ENCODE measurements at places on chromosomes 7 and 10.

- DNase-seq: no peak
Measured at GRCh38 chr7:99955247-99955646, 20.6 kb downstream of the AZGP1 start.

- DNase-seq: no peak
Measured at GRCh38 chr7:107025449-107026103, 18.9 kb upstream of the PRKAR2B start.

DNA sequence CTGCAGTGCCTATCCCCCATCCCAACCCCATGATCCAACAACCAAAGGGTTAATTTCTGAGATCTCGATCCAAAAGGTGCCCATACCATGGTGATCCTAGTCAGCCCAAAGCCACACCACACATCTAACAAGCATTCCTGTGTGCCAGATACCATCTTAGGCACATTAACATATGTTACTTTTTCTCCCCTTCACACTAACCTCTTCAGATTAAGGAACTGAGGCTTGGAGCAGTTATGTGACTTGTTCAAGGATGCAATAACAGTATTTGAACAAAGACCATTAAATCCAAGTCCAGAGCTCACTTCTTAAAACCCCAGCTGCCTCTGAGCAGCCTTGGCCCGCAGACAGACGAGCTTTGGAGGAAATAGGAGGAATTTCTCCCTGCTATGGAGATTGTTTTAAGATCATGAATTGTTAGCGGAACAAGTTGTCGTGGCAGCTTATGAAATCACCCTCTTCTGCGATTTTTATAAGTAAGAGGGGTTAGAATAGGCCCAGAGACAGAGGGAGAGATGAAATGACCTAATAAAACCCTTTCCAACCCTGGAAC, 327.2 kb downstream of the KCNMA1 start:
- DNase-seq: no peak

- no peak for DNase-seq
Measured at GRCh38 chr10:89078724-89079672, 88.4 kb downstream of the FAS start.

DNA sequence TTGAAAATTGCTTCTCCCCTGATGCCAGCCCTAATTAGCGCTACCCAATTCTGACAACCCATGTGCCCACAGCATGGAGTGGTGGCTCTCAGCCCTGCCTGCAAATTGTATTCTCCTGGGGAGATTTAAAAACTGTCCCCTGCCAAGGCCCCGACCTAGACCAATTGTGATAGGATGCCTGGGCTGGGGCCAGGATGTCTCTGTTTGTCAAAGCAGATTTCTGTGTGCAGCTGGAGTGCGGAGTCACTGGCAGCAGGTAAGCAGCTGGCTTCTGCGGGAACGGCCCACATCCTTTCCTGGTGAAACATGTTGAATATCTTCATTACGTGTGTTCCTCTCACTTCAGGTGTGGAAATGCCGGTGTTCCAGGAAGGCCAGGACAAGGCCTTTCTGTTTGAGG, 238.6 kb downstream of the WDR37 start:
- DNase-seq: no peak

DNA sequence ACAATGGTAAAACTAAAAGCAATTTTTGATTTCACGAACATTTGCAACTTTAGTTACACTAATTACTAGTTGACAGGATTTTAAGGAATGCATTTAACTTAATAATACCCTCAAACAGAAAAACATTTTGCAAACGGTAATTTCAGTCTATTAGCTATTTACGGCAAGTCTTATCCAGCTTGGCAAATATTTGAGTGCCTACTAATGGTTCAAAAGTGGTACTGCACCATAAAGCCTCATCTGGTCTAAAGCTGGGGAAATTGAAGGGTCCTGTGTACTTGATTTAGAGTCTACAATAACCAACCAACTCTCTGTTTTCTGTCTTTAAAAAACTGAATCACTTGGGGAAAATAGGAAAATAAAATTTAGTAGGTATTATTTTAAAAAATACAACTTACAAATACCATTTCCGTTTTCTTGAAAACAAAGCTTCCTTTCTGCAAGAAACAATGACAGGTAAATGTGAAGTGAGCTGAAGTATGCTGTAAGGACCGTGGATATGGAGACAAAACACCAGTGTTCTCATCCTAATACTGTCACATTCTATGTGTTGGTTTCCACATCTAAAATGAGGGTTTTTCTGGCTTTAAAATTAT, 142.3 kb downstream of the VPS50 start:
- DNase-seq: no peak

GRCh38 chr10:76736392-76736791, 901.2 kb downstream of the KCNMA1 start:
- no peak for DNase-seq

- DNase-seq: no peak
Measured at GRCh38 chr10:69086001-69086509, 1.8 kb upstream of the SRGN start.

GRCh38 chr7:160958-161725, 31.2 kb upstream of the FAM20C start:
- DNase-seq: no peak

DNA sequence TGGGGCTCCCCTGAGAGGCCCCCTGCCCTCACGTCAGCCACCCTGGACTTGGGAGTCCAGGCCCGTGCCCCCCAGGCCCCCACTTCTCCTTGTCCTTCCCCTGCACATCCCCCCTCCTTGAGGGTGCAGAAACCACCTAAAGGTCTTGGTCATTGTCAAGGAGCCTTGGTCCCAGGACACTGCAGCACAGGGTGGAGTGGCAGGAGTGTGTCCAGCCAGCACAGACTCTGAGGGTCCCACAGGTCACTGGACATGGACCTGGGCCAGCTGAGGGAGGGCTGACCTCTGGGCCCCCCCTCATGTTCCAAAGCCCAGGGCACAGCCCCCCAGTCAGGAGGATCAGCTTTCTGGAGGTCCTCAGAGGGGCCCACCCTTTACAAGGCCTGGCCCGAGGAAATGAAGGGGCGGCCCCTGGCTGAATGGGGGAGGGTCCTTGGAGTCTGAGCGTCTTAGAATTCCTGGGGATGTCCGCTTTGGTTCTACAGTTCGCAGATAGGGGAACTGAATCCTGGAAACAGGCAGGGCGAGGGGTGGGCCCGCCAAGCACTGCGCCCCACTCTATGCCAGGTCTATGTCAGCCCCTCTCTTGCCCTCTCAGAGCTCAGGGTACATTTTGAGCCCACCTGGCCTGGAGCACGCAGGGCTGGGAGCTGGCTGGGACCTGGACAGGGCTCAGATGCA, 54.0 kb downstream of the PWWP2B start:
- no peak for DNase-seq

- DNase-seq: no peak
Measured at GRCh38 chr7:53542157-53542556, 506.7 kb downstream of the POM121L12 start.

DNA sequence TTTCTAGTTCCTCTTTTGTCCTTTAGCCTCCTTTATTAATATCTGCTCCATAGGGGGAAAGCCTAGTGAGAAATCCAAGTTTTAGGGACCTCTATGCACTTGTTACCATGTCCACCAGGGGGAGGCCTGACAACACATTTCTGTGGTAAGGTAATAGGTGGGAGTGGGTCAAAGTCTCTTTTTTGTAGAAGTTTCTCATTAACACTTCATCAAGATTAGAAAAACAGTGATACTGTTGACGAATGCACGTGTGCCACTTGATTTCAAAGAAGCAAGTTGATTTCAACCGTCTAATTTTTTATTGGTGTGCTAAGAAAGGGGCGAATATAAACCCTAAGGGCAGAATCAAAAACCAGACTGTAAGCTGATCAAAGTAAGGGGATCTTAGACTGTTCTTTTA, 30.6 kb downstream of the CISD1 start:
- peak; percentile 37 for DNase-seq

DNA sequence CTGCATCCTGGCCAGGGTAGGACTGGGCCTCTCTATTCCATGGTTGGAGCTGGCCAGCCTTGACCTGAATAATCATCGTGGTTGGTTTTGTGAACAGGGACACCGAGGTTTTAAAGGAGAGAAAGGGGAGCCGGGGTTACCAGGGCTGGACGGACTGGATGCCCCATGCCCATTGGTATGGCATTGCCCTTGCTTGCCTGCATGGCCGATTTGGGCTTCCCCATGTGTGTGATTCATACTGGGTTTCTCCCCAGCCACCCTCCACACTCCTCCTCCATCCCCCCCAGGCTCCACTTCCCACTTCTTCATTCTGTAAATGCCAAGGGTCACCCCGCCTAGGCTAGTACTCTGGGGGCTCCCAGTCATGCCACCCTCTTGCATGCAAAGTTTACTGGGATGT, 98.8 kb upstream of the MACROH2A2 start:
- no peak for DNase-seq

GRCh38 chr10:7534480-7534852, 123.6 kb upstream of the SFMBT2 start:
- no peak for DNase-seq

DNA sequence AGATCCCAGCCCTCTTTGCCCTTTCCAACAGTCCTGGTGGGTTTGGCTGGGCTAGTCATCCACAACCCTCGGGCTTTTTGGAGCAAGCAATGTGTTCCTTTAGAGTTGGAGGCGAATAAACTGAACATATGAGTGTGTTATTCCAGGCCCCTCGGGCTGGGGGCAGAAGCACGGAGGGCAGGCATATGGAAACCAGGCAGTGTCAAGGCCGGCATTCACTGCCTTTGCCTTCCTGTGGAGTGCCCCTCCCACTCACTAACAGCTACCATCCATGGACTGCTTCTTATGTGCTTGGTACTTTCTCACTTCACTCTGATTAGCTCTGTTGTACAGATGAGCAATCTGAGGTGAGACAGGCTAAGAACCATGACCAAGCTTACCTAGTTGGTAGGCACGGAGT, 53.9 kb upstream of the EFCAB10 start:
- DNase-seq: no peak

DNA sequence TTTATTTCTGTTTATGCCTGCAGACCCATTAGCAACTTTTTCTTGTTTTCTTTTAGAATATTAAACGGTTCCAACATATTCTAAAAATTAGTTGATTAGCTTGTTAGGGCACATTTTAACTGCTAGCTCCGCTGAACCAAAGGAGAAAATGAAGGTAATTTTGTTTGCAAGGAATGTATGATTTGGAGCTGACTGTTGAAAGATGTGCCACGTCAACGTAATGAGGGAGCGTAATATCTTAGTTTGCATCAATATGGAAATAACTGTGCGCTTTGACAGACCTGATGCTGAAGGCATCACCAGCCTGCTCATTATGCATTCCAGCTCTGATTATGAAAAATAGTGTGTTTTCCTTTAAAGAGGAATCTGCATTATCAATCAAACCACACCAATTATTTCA, 102.0 kb upstream of the CTBP2 start:
- DNase-seq: no peak

DNA sequence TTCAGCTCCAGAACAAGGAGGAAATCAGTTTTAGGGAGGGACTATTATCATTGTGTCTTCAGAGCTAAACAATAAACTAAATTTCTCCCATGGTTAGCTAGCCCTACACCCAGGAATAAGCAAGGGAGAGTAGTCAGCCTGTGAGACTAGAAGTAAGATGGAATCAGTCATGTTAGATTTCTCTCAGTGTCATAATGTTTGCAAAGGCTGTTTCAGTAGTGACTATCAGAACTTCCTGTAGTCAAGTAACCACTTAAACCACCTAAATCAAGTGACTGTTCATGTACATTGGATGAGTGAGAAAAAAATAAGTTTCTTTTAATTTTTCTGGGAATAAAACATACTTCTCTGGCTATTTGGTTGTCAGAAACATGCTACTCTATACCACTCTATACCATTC, 121.6 kb downstream of the KCND2 start:
- DNase-seq: no peak

- peak; percentile 12 for DNase-seq
Measured at GRCh38 chr7:44309271-44310091, 15.9 kb downstream of the CAMK2B start.

DNA sequence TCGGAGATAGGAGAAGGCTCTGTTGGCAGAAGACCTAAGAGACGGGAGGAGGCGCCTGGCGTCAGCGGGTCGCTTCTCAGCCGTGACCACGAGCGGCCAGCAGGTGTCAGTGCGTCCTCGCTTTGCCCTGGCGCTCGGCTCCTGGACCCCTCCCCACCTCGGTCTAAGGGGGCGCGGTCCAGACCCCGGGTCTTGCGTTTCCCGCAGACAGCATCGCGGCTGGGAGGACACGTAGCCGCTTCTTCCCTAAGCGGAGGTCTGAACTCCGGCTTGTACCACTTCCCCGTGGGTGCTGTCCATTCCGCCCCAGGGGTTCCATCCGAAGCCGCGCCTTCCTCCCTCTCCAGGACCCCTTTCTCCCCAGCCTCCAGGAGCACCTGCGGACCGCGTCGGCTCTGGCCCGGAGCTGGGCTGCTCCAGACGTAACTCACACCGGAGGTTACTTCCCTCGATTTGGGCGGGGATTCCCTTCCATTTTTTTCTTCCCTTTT, 593 bp upstream of the ADRA2A start:
- DNase-seq: peak; percentile 59

DNA sequence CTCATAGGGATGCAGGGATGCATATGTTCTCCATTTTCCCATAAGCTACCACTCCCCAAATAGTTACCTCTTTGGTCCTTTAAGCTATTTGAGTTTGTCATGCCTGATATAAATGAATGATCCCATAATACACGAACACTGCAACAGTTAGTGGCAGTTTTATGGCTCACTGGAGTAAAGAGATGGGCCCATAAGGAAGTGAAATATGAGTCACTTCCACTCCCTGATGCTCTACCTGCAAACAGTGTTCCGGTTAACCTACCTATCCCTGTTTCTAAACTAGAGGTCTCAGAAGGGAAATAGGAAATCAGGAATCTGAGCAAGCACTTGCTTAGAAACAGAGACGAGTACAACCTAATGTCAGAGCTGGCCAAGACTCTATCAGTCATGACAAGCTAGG, 71.7 kb downstream of the CALD1 start:
- no peak for DNase-seq

- no peak for DNase-seq
Measured at GRCh38 chr7:101533103-101533465, 96.0 kb downstream of the MYL10 start.

- DNase-seq: no peak
Measured at GRCh38 chr10:2278363-2278762, 541.0 kb upstream of the ADARB2 start.

- DNase-seq: peak; percentile 70
Measured at GRCh38 chr10:80205477-80206276, at the start of gene ANXA11. Gene ANXA11 (minus strand): TSS chr10:80205537. CDS start chr10:80172861, 32,676 bp downstream.

GRCh38 chr10:48594803-48595538, 9.9 kb downstream of the ARHGAP22 start:
- no peak for DNase-seq

DNA sequence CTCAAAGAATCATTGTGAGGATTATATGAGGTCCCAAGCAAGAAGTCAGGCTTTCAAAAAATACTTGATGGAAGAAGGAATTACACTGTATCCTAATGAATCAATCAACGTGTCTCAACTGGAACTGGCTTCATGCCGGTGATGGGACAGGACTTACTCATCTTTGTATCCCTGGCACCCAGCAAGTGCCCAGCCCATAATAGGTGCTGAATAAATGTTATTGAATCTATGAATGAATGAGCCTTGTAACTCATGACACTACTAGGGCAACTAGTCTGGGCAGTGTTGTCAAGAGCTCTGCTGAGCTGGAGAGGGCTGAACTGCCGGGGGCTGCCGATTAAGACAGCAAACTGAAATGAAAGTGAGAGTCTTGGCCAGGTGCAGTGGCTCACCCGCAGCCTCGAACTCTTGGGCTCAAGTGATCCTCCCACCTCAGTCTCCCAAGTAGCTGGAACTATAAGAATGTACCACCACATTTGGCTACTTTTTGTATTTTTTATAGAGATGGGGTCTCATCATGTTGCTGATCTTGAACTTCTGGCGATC, 87.2 kb upstream of the KIF5B start:
- DNase-seq: no peak
